ENCODE measurements at places on chromosomes 13 and 19. TPM values are rescaled to one million over a fixed set of nuclear protein-coding genes. Genes with fewer than 3 reads are reported as not detected.

PAK4 gene
- total RNA-seq = 24.4 TPM

ANKRD24 gene
- 0.25 TPM for total RNA-seq

DNA sequence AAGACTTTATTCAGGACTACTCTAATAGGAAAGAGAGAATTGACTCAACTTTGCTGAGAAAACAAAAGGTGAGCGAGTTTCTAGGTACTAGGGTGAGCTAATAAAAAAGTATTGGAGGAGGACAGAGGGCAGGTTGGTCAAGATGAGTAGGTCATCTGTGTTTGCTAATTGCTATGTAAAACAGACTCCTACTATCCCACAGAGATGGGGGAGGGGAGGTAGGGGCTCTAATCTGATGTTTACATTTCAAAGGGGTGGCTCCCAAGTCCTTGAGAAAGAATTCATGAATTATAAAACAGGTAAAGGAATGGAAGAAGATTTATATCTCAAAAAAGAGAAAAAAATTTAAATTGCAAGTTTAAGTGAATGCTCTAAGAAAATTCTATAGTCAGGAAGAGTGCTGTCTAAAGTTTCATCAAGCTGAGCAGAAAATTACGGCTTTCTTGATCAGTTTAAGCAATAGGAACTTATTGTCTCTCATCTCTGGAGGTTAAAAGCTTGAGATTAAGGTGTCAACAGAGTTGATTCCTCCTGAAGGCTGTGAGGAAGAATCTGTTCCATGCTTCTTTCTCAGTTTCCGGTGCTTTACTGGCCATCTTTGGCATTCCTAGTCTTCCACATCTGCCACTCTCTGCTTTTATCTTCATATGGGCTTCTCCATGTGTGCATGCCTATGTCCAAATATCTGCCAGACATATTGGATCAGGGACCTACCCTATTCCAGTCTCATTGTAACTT lies 790.3 kb downstream of the SLITRK5 start:
- no peak for DNase-seq

- no peak for DNase-seq
These were observed 151.7 kb downstream of the LHFPL6 start for GRCh38 chr13:39451301-39451700.

ZNF492 gene
- total RNA-seq = 2.9 TPM

DNA sequence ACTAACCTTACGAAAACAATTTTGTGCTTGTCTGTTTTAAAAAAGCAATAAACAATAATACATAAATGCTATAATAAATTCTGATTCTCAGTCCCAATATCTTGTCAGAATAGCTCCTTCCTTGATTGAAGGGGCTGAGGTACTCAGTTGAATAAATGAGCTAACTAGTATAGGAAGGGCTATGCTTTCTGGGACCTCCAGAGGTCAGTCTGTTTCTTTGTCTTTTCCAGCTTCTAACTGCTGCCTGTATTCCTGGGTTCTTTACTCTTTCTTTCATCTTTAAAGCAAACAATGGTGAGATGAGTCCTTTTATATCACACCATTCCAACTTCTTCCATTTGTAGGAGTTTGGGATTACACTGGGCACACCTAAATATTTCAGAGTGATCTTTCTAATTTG lies 1297.0 kb upstream of the ATXN8OS start:
- DNase-seq = no peak

GRCh38 chr13:54415753-54416366 lies 1387.2 kb downstream of the OLFM4 start:
- no peak for DNase-seq

SPTBN4 gene
- total RNA-seq = 1.8 TPM

GRCh38 chr13:44013758-44014291 lies 134.1 kb downstream of the LACC1 start:
- DNase-seq = no peak

DNA sequence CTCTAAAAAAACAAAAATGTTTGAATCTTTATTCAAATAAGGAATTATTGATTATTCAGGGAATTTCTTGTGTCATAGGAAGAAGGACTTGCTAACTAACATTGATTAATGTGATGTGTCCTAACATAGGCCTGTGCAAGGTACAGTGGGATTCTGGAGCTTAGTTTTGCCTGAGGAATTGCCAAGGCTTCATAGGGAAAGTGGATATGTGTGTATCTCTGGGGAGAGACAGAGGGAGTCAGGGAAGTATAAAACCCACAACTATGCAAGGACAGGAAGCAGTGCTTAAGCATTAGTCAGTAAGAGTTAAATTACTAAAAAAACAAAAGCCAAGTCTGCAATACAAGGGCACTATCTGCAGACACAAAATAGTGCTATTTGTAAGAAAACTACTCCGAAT lies 59.6 kb downstream of the WDFY2 start:
- DNase-seq = no peak

DNA sequence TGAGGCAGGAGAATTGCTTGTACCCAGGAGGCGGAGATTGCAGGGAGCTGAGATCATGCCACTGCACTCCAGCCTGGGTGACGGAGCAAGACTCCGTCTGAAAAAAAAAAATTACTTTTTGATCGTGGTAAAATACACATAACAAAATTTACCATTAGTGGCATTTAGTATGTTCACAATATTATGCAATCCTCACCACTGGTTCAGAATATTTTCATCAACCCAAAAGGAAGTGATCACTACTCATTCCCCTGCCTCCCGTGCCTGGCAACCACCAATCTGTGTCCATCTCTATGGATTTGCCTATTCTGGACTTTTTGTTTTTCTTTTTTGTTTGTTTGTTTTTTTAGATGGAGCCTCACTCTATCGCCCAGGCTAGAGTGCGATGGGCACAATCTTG lies 1.2 kb upstream of the PALM3 start:
- no peak for DNase-seq

KLK14 gene
- total RNA-seq = 1.4 TPM

- no peak for DNase-seq
These were observed 24.9 kb upstream of the CAMSAP3 start for GRCh38 chr19:7570761-7571160.

DNA sequence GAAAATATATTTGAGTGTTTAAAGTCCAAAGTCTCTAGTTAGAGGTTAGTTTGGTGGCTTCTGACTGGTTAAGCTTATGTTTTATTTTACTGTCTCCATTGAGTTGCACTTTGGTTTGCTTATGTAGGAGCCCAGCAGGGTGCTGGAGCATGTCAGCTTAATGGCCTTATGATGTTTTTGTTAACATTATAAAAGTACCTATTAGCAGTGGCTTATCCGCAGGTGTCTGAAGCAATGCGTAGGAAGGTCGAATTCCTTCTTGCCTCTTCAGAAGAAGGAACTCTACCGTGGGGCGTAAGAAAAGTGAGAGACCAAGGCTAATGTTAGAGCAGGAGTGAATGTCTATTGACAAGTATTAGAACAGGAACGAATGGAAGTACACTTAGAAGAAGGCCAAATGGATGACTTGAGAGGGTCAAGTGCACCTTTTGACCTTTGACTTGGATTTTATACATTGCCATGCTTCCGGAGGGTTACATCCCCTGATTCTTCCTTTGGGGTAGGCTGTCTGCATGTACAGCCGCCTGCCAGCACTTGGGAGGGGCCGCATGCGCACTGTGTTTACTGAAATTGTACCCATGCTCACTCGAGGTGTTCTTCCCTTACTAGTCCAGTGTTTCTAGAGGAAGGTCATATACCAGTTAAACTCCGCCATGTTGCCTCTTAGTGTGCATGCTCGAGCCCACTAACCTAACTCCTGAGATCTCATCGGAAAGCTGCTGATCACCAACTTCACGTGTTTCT lies 793.9 kb upstream of the PCDH9 start:
- DNase-seq = no peak

DNA sequence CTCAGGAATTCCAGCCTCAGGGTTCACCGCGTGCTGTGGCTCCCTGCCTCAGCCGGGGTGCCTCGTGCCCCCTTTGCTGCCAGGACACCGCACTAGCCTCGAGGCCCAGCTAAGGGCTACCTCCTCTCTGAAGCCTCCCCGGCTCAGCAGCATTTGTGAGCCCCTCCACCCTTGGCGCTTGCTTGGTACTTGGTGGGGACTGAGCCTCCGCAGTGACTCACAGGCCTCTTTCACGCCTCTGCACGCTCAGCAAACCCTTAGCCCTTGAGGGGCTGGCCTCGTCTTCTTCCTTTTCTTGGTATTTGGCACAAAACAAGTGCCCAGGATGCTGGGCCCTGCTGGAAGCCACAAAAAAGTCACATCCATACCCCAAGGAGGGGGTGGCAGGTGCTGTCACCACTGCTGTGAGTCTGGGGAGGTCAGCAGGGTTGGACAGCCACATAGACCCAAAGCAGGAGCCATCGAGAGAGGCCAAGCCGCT lies 85.4 kb upstream of the TM9SF2 start:
- DNase-seq = peak; percentile 54

DNA sequence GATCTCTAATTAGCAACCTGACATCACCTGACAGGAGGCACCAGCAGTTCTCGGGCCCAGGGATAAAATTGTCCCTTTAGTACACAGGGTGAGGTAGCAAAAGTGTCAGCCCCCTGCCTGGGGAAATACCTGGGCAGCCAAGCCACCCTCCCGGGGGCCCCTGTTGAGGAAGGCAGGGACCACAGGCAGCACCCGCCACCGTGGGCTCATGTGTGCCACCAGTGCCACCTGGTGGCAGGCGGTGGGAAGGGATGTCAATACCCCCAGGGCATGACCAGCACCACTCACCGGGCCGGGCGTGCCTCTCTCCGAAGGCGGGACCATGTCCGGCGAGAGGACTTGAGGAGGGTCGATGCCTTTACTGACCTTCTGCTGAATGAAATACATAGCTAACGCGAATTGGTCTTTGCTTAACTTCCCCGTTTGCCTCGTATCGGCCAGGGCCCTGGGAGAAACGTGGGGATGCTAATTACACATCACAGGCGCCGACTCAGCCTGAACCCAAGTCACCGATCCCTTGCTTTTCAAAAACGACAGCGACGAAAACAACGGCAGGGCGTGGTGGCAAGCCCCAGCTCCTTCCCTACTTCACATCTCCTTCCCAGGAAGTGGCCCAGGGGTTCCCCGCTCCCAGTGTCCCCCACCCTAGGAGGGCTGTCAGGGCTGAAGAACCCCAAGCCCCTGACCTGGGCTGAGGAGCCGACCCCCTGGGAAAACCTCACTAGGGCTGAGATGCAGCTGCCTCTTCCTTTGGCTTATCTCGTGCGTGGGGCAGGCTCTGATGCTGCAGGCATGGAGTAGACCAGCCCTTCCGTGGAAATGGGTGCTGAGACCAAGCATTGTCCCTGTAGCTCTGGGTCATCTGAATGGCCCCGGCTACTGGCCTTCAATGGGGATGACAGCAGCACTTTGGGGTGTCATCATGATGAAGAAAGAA lies 53.8 kb downstream of the EPS15L1 start:
- DNase-seq = peak; percentile 59

GRCh38 chr13:113152984-113153809 lies 5.3 kb upstream of the PROZ start:
- no peak for DNase-seq

- DNase-seq = no peak
These were observed 6.5 kb upstream of the SSBP4 start for GRCh38 chr19:18412610-18413239.
